Left colon (tissue), 2 donors: ENCODE measurements at places on chromosomes 2 and 18.

GRCh38 chr2:119249855-119250717 is 26.5 kb downstream of the STEAP3 start:
- no peak for DNase-seq

GRCh38 chr2:57146951-57147350 is 899.7 kb upstream of the VRK2 start:
- no peak for DNase-seq

DNA sequence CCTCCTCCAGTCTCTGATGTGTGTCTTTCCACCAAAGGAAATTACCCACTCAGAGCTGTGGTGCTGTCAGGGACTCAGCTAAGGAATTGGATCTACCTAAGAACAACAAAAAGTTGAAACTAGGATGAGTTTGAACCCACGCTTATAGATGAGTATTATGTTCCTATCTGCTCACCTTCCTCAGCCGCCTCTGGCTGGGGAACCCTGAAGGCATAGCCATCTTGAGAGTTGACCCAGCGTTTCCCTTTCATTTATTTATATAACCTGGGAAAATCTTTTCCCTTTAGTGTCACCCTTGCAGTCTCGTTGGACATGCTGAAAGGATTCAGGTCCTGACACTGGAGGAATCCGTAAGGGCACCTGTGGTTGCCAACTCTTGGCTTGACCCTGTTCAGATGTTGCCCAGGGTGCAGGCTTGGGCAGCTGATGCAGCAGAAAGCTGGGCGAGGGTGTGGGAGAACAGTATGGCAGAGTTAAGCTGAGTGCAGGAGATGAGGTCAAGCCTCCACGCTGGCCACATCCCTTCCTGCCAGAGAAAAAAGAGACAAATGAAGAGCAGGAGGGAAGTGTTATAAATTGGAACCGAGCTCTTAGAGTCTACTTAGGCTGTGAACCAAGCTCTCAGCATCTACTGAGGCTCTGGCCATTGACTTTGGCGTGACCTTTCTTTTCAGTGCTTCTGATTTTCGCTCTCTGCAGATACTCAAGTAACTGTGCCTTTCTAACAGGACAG is 1.9 kb downstream of the CDH20 start:
- DNase-seq = no peak

DNA sequence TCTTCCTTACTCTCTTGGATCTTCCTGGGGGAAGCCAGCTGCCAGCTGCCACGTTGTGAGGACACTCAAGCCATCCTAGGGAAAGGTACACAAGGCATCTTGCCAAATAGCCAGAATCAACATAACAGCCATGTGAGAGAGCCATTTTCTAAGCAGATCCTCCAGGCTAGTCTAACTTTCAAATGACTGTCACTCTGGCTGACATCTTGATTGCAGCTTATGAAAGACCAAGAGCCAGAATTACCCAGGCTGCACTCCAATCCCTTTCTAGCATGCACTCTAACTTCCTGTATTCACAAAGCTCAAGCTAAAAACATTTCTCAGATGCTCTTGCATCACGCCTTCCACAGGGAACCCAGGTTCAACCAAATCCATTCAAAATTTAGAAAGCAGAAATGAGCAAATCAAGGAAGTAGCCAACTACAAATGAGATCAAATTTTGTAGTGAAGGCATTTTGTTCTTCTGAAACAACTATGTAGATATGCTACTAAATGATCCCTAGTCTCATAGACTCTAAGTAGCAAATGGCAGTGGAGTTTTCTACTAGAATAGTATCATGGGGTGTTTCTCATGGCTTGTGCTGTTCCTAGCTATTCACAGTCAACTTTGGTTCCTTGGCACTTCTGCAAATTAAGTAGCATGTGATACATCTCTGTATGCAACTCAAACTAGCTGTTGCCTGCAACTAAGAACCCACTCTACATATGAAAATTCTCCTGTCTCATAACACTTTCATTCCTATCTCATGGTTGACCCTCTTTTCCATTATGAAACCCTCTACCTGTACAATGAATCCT is 281.9 kb downstream of the ZEB2 start:
- no peak for DNase-seq

DNA sequence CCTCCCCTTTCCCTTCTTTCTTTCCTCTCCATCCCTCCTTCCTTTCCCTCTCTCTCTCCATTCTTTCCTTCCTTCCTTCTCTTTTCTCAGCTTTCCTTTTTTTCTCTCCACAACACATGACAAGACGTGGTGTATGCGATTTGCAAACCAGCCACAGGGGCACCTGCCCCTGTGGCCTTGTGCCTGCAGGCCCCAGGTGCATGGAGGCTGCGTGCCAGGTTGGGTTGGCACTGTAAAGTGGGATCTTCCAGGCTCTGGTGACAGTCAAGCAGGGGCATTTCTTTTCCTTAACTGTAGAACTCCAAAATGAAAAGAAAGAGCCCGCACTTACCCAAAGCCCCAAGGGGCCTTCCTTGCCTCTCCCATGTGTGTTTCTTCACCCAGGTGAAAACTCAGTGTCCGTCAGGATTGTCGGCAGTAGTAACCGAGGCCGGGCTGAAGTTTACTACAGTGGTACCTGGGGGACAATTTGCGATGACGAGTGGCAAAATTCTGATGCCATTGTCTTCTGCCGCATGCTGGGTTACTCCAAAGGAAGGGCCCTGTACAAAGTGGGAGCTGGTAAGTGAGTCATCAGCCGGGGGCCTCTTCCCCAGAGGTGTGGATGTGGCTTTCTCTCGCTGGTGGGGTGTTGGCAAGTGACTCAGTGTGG is 50.9 kb downstream of the MARCO start:
- DNase-seq = no peak

DNA sequence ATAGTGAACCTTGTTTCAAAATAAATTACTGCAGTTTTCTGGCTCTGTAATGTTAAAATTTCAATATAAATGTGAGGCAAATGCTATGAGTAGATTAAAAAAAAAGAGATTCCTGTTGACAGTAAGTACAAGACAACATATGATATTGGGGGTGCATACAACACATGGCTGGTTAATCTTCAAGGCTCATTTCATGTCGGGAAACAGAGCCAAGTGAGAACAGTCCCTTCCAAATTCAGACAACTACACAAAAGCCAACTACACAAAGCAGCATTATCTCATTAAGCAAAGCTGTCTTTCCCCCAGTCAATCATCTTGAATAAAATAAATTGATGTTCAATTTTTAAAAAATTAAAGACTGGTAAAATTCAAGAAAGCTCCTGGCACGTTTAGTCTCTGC is 549.2 kb downstream of the CCDC85A start:
- no peak for DNase-seq

- DNase-seq = no peak
These were observed 74.8 kb downstream of the TCF4 start for GRCh38 chr18:55513161-55513560.

DNA sequence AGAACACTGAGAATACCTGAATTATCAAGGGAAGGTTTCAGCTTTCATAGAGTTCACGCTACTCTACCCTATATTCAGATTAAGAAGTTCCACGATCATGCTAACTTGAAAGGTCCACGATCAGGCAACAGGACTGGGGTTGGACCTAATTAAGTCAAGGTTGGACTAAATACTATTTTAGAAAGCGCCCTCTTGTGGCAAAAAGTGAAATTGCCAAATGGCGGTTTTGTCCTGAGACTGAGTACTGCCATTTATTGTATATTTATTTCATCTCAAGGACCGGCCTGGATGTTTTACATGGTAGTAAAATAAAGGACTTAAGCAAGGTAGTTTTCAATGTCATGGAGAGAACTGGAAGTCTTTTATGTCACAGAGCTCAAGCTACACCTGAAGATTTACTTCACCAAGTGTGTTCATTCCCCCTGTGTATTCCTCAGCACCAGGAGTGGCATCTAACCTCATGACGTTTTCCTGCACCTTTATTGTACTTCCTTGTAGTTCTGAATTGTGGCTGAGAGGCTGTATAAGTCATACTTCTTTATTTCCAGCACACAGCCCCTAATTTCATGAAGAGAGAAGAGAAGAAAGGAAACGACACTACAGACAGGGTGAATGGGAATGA is 56.8 kb downstream of the SRD5A2 start:
- DNase-seq = no peak

DNA sequence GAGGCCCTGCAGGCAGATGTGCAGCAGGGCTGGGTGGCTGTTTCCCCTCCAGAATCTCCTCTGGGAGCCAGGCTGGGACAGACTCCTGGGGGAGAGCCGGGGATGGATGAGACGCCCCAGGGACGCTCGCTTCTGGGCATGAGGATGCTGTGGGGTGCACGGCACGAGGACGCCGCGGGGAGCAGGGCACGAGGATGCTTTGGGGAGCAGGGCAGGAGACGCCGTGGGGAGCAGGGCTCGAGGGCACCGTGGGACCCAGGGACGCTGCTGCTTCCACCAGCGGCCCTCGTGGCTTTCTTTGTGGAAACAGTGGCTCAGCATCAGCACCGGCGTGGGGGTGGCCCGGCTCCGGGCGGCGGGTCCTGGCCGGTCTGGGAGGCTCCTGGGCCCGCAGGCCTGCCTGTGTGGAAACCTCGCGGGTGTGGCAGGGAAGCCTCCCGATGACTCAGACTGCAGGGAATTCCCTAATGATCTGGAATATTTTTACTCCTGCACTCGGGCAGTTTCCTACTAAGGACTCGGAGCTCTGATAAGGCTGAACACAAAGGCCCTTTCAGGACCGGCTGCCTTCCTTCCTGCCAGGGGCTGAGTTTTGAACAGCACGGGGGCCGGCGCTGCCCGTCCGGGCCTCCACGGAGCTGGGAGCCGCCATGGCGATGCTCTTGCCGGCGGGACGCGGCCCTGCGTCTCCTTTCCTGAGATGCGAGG is 62.6 kb downstream of the NFATC1 start:
- DNase-seq = no peak

- DNase-seq = no peak
These were observed 110.2 kb downstream of the BMPR2 start for GRCh38 chr2:202486351-202486750.

GRCh38 chr2:29751390-29751789 is 170.0 kb downstream of the ALK start:
- DNase-seq = no peak

- no peak for DNase-seq
These were observed 110.7 kb upstream of the TLK1 start for GRCh38 chr2:171271386-171271785.

DNA sequence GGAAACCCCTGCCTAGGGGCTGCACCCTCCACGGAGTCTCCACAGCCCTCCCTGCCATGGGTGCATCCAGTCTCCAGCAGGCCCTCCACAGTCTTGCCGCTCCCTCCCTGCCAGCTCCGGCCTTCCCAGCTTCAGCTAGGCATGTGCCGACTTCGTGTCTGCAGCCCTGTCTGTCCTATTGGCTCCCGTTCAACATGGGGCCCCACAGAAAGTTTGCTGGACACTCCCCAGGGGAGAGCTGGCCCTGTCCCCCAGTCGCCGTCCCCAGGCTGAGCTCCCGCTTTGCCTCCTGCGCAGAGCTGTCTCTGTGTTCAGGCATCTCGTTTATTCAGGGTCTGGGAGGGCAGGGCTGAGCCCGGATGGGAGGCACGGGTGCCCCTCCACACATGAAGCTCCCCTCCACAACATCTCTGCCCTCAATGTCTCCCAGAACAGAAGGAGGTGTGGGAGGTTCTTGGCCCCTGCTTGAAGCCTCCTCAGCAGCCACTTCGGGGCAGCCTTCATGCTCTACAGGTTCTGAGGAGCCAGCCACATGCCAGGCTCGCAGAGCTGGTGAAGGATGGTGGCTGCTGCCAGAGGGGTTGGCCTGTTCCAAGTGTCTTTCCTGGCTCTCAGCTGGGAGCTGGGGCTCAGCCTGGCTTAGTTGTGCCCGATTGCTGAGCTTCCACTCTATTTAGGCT is 120.1 kb upstream of the PXDN start:
- no peak for DNase-seq

- no peak for DNase-seq
These were observed 62.4 kb upstream of the SKOR2 start for GRCh38 chr18:47313901-47314300.

DNA sequence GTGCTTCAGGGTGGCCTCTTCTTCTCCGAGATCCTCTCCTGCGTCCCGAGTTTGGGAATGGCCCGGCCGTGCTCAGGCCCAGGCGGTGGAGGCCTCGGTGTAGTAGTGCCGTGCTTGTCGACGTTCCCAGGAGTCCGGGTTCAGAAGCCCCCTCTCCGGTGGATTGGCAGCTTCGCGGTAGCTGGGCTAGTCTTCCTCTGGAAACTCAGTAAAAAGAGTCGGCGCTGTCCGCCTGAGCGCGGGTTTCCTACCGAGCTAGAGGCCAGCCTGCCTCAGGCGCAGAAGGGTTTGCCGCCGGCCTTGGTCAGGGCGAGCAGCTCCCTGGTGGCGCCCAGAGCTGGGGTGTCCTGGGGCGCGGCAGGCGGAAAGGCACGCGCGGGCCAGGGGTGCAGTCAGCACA is 3.2 kb downstream of the RALBP1 start:
- DNase-seq = no peak

DNA sequence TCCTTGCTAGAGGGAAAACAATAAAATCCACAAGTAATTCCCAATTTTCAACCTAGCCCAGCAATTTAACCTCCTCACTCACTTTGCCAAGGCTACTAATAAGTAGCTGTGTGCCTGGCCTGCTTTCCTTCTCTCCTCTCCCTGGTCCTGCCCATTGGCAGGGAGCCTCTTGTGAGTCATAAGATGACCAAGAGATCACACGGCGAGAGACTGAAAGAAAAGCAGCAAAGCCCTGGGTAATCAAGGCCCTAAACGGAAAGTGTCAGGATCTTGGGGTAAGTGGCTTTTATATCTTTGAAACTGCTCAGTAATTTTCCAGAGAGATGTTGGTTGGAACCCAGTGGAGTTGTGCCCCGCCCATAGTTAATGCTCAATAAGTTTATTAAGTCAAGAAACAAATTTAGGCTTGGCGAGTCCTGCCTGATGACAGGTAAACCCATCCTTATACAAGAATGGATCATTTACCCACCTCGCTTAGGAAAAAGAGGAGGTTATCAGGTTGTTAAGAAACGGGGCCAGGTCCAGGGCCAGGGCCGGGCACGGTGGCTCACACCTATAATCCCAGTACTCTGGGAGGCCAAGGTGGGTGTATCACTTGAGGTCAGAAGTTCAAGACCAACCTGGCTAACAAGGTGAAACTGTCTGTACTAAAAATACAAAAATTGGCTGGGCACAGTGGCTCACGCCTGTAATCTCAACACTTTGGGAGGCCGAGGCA is 10.0 kb upstream of the ADAM17 start:
- DNase-seq = peak; percentile 76
